NK-92 treated with Interleukin-12 subunit alpha and Interleukin-12 subunit beta, amount 100 ng/mL, for 24 hours (cell line): ENCODE measurements at places on chromosomes 12 and 14.

DNA sequence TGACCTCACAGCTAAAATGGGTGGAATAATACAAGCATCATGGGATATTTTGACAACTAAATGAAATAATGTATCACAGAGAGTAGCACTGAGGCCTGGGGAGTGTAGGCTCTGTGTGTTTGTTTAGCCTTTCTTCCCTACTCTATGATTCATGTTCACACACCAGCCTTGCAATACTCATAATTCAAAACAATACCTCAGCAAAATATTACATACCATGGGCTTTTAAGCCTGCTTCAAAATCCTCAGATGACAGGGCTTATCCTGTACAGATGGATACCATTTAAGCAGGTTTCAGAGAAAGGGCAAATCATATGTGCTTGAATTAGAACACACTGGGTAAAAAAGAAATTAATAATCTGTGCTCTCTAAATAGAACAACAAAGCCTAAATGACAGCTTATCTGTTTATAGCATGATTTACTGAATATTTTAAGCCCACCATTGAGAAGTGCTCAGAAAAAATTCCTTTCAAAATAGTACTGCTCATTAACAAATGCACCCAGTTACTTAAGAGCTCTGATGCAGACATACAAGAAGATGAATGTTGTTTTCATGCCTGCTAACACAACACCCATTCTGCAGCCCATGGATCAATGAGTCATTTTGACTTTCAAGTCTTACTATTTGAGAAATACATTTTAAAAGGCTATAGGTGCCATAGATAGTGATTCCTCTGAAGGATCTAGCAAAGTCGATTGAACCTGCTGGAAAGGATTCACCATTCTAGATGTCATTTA is 84.9 kb upstream of the ADAMTS20 start:
- no peak for DNase-seq

DNA sequence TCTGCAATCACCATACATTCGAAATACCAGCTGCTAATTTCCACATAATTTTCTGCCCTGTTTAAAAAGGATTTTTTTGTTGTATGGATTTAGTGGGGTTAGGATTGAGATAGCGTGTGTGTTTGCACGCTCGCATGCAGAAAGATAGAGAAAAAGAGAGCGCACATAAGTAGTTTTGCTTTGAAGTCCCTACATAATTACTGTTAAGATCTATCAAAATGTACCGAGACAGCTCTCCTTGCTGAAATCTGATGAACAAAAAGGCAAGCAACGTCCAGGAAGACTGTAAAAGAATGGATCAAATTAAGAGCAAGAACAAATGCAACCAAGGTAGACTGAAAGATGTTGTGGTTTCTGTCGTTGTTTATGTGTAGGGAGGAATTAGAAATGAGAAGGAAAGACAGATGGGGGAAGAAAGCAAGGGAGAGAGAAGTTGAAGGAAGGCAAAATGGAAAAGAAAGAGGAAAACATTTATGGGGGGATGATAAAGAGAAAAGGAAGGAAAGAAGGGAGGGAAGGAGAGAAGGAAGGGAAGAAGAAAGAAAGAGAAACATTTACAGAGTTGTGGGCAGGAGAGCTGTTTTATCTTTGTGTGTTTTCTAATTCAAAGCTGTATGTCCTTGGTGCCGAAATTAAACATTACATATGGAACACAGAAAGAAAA is 522.3 kb downstream of the MED13L start:
- DNase-seq: no peak

DNA sequence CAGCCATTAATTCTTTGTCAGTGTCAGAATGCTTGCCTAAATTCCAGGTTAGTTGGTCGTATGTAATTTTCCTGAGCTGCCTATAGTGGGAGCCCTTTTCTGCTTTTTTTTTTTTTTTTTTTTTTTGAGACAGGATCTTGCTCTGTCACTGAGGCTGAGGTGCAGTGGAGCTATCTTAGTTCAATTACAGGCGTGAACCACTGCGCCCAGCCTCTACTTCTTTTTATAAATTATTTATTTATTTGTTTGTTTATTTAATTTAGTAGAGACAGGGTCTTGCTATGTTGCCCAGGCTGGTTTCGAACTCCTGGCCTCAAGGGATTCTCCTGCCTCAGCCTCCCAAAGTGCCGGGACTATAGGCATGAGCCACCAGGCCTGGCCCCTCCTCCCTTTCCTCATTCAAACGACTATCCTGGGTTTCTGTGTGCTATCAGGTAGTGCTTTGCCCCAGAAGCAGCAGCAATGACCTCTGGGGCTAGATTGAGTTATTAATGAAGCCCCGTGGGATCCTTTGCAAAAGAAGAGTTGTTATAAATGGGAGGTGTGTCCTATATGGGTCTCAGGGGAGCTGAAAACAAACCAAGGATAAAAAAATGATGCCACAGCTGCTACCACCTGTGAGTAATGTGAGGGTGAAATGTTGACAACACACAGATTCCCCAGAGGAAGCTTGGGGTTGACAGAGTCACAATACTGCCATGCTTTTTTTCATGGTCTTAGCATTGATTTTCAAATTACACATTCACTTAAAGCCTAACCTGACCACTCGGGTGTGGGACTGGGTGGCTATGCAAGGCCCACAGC is 34.6 kb upstream of the NFKBIA start:
- no peak for DNase-seq

DNA sequence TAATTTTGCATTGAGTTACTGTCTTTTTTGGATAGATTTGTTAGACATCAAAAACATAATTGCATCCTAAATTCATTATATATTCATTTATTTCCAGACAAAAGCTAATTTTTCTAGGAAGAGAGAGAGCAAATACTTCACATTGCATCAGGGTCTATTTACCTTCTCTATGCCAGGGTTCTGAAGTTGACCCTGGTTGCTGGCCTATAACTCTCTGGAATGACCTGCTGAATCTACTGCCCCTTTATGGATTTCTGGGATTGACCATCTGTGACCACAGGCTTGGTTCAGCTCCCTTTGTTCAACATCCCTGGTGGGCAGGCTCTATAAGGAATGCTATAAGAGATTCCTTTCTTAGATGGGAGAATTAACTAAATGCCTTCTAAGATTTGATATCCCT is 414.8 kb upstream of the STXBP6 start:
- no peak for DNase-seq

GRCh38 chr14:49766839-49767238 is 1.1 kb upstream of the KLHDC2 start:
- no peak for DNase-seq

GRCh38 chr12:106794369-106794768 is 19.9 kb downstream of the RIC8B start:
- no peak for DNase-seq

- no peak for DNase-seq
These were observed 14.5 kb upstream of the ANKRD33 start for GRCh38 chr12:51873251-51873994.

GRCh38 chr12:46084666-46085631 is 94.6 kb upstream of the SCAF11 start:
- DNase-seq: no peak

DNA sequence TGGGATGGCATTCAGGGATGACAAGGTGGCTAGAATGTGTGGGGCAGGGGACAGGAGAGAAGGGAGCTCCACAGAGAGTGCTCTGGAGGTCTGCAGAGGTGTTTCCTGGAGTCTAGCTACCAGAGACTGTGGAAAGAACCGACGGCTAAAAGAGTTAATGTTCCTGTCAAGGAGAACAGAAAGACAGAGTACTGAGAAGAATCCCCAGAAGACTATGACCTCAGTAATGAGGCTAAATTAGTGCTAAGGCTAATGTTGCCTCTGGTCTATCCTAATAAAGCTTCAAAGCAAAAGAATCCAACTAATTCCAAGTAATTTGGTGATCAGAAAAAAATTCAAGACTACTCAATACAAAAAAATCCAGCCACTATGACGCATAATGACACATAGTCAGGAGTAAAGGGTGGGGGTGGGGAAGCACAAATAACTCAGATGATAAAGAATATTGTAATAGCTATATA is 44.7 kb downstream of the FERMT2 start:
- no peak for DNase-seq

DNA sequence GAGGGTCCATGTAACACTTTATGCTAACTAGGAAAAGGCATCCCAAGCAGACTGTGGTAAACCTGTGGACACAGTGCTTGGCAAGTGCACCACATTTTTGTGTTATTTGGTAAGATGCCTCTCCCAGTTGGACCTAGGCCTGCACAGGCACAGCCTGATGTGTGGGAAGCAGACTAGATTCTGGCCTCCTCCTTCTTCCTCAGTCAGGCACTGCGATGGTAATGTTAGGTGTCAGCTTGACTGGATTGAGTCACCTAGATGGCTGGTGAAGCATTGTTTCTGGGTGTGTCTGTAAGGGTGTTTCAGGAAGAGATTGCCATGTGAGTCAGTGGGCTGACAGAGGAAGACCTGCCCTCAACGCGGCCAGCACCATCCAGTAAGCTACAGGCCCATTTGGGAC is 25.3 kb upstream of the RHOJ start:
- no peak for DNase-seq

DNA sequence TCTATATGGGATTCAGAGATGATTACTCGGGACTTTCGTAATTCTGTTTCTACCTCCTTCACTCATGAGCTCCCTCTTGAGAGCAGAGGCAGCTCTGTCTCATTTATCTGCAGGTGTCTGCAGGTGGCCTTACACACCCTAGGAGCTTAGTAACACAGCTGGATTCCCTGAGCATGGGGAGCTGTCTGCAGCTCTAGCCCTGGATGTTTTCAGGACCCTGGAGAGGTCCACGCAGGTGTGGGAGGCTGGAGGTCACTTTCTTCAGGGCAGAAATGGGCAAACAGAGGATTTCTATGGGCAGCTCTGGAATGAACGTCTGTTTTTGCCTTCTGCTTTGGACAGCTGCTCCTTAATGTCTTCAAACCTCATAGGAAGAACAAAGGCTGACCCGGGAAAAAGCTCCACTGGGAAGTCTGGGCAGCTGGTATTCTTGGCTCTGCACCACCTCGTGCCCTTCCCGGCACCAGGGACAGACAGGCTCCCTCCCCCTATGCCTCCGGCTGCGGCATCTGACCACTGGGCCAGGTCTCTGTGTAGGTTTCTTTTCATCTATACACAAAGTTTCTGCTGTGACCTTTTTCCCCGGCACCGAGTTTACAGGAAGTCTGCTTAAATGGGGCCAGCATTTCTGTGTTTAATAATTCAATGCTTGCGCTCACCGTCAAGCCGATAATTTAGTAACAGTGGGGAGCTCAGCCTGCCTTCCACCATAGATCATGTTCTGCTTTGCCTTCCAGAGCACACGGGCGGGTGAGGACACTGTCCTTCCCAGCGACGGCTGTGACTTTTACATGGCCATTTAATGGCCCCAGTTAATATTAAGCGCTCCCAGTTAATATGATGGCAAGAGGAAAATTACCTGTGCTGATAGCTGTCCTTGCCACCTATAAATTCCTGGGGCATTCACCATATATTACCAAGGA is 320.2 kb upstream of the SFSWAP start:
- DNase-seq: no peak

GRCh38 chr12:44296624-44297197 is 460.8 kb downstream of the TMEM117 start:
- DNase-seq: no peak

GRCh38 chr14:90455100-90455571 is 58.3 kb downstream of the CALM1 start:
- no peak for DNase-seq

- DNase-seq: no peak
These were observed 1.0 kb downstream of the TMEM253 start for GRCh38 chr14:21101802-21102413.

- peak; percentile 49 for DNase-seq
These were observed 85.4 kb upstream of the DYNC1H1 start for GRCh38 chr14:101878822-101879528.

GRCh38 chr14:96051231-96051630 is 12.1 kb downstream of the C14orf132 start:
- DNase-seq: no peak

- no peak for DNase-seq
These were observed 824 bp downstream of the OAS1 start for GRCh38 chr12:112907415-112908157.

DNA sequence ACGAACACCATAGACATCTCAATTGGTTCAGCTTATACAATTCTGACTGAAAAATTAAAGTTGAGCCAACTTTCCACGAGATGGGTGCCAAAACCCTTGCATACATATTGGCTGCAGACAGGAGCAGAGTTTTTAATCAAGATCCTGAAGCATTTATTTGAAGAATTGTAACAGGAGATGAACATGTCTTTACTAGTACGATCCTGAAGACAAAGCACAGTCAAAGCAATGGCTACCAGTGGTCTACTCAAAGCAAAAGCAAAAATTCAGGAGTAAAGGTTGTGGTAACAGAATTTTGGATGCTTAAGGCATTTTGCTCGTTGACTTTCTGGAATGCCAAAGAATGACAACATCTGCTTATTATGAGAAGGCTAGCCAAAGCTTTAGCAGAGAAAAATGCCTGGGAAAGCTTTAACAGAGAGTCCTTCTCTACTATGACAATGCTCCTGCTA is 20.7 kb downstream of the ZDHHC17 start:
- no peak for DNase-seq

- no peak for DNase-seq
These were observed 450.5 kb upstream of the SYT1 start for GRCh38 chr12:78414071-78414470.

- DNase-seq: no peak
These were observed 5.4 kb upstream of the GSC start for GRCh38 chr14:94775091-94775870.

- no peak for DNase-seq
These were observed 75.1 kb upstream of the NUDT4 start for GRCh38 chr12:93302331-93303229.

- DNase-seq: no peak
These were observed 21.3 kb downstream of the TSPAN9 start for GRCh38 chr12:3098436-3098835.

DNA sequence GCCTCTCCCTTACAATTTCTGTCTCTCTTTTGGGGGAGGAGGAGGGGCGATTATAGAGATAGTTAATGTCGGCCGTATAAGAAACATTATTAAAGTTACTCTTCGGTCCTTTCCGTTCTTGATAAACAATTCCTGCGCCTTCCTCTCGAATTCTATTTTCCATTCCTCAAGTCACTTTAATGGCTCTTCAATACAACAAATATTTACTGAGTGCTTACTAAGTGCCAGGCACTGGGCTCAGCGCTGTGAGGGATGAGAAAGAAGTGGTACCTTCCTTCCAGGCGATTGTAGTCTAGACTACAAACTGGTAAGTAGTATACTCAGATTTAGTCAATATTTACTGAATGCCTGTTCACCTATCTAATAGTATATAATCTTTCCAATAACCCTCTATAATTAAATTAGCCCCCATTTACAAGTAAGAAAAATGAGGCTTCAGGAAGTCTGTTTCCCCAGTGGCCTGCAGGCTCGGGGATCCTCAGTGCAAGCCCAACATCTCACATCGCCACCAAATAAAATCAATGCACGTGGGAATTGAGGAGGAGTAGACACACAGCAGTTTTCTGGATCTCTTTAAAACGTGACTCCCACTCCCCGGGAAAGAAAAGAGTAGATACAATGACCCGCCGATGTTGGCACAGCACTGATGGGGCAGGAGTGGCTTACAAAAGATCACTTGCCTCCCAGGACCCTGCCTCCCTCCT is 589 bp upstream of the ZNF219 start:
- no peak for DNase-seq

DNA sequence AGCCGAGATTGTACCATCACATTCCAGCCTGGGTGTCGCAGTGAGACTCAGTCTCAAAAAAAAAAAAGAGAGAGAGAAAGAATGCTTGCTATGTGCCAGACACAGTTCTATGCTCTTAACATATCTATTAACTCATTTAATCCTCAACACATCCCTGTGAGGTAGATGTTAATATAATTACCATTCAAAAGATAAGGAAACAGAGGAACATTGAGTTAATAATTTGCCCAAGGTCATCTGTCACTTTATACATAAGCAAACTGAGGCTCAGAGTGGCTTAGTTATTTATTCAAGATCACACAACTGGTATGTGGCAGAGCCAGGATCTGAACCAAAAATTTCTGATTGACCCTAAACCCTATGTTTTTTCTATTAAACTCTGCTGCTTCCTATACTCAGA is 116.1 kb upstream of the BCAT1 start:
- no peak for DNase-seq
